Activated CD4-positive, alpha-beta memory T cell treated with anti-CD3 and anti-CD28 coated beads for 36 hours (primary cell): ENCODE measurements at places on chromosomes 6 and 20. TPM values are rescaled to one million over a fixed set of nuclear protein-coding genes. Genes with fewer than 3 reads are reported as not detected.
A peak's percentile ranks its signal among the peaks of the same experiment; 100 is the strongest.

The MLN gene
- total RNA-seq = not detected

The SLC22A16 gene
- not detected for total RNA-seq

The GPX6 gene
- not detected for total RNA-seq

The DEFB126 gene
- total RNA-seq = not detected

The SLC22A2 gene
- total RNA-seq = not detected

The HLA-B gene
- 3,016 TPM for total RNA-seq

The HLA-DRB5 gene
- total RNA-seq = 0.48 TPM

The NMBR gene
- total RNA-seq = not detected

The KHDC1L gene
- total RNA-seq = not detected

The LPA gene
- total RNA-seq = not detected

DNA sequence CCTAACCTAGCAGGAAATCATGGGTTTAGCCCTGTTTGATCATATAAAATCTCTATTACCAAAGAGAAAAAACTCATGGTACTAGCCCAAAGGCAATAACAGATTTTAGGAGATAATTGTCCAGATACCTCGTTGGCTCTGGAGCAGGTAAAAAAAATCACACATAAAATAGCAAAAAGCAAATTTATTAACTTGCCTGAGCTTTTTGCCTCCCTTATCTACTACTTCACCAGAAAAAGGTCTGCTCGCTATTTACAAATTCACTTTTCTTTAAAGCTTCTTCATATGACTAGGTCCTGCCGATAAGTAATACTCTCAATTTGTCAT lies 82.4 kb downstream of the GJA10 start:
- DNase-seq = no peak

DNA sequence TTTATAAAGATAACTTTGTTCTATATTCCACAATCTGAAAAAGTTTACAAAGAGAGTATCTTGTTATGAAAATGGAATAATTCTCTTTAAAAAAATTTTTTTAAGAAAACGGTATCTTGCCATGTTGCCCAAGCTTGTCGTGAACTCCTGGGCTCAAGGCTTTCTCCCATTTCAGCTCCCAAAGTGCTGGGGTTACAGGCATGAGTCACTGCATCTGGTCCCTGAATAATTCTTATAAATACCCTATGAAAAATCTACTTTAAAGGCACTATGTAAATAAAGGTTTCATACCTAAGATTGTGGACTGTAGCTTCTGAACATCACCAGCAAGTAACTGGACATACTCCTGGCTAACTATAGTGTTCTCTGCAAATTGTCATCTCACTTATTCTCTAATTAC lies 60.3 kb downstream of the SAMD3 start:
- no peak for DNase-seq

- DNase-seq = no peak
Measured at GRCh38 chr6:144190593-144190992, 40.3 kb downstream of the STX11 start.

DNA sequence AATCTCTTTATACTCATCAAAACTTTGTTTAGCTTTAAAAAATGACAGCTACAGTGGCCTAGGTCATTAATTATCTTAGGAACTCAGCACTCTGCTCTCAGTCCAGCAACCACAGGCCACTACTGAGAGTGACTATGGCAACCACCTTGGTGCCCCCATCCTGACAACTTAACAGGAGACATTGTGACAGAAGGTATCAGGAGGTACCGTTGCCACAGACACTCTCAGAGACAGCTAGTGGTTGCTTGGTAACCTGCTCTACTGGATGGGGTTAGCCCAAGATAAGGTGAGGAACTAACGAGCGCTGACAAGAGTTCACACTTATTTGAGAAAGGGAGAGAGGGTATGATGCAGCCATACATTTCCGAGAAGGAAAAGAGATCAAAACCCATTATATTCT lies 76.1 kb upstream of the TFAP2D start:
- no peak for DNase-seq

DNA sequence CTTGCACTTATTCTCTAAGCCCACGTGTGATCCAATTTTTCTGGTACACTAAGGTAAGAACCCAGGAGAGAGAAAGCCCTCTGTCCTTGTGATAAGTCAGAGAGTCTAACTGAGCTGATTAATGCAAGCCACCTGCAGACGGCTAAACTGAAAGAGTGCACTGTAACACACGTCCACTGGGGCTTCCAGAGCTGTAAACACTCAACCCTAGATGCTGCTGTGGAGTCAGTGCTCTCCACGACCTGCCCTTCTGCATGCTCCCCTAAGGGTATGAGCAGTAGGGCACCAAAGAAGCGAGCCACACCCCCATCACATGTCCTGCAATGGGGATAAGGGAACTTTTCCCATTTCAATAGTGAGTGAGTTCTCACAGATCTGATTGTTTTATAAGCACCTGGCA lies 55.7 kb downstream of the TXLNB start:
- DNase-seq = no peak

DNA sequence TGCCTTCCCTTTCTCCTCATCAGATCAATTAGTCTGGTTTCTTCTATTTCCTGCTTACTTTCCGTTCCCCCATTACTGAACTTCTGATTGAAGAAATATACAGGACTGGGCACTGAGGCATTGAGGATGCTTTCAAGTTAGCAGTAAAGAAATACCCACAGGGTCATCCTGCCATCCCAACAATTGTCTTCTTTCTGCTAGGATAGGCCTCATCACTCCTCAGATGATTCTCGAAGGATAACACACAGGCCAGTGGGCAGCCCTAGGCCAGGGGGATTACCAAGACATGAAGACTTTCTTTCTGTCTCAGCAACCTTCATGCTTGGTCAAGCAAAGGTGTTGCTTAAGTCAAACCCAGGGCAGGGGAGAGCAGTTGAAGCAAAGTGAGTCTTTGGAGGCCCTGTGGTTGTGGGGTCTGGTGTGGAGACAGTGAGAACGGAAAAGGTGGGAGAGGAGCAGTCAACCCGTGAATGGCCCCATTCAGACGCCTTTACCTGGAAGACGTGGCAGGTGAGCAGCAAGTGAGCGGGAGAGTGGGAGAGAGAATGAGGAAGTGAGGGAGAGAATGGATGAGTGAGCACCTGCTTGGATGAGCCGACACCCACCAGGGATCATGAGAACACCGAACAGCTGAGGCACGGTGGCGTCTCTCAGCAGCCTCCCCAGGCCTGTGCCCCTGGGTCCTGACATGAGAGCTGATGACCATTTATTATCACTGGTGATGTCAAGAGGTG lies 462.9 kb downstream of the PREX1 start:
- DNase-seq = no peak

GRCh38 chr6:157759028-157759427 lies 64.0 kb upstream of the SNX9 start:
- no peak for DNase-seq

- DNase-seq = no peak
Measured at GRCh38 chr6:125498606-125499005, 196.8 kb upstream of the HDDC2 start.

GRCh38 chr20:35991142-35991771 lies 22.9 kb downstream of the CNBD2 start:
- peak; percentile 15 for DNase-seq

GRCh38 chr6:53466257-53466656 lies 78.6 kb downstream of the GCLC start:
- DNase-seq = no peak

GRCh38 chr6:18527836-18528743 lies 140.9 kb downstream of the RNF144B start:
- no peak for DNase-seq

DNA sequence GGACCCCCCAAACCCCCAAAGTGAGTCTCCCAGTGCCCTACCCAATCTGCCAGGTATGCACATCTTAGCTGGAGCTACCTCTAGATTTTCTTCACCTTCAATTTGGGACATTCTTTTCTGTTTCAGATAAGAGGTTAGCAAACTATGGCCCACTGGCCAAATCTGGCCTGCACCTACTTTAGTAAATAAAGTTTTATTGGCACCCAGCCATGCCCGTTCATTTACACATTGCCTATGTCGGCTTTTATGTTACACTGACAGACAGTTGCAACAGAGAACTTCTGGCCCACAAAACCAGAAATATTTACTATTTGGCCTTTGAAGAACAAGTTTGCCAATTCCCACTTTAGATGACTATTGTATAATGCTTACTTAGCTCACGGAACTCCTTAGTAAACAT lies 55.9 kb upstream of the STX16 start:
- DNase-seq = no peak

DNA sequence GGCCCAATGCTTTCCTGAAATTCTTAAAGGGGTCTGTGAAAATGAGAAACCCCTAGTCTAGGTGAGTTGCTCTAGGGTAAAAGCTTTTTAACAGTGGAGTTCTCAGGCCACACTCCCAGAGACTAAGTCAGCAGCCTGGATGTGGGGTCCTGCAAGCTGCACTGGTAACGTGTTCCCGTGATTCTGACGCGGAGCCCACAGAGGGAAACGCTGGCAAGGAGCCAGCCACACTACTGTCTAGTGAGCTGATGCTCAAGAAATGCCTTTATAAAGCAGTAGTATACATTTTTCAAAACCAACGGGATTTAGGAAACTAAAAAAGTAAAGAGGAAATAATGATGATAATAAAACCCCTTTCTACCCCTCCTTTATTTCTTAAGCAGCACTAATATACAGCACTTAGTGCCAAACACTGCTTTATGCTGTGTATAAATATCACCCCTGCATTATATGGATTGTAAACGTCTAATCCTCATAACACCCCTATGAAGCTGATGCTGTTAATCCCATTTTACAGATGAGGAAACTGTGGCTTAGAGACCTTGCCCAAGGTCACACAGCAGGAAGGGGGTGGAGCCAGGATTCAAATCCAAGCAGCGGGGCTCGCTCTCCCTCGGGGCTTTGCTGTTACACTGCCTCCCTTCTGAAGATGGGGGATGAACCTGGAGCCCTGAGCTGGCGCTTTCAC lies 25.0 kb downstream of the KCNK15 start:
- DNase-seq = no peak

- DNase-seq = peak; percentile 18
Measured at GRCh38 chr20:49573900-49574416, 6.0 kb upstream of the PTGIS start.

DNA sequence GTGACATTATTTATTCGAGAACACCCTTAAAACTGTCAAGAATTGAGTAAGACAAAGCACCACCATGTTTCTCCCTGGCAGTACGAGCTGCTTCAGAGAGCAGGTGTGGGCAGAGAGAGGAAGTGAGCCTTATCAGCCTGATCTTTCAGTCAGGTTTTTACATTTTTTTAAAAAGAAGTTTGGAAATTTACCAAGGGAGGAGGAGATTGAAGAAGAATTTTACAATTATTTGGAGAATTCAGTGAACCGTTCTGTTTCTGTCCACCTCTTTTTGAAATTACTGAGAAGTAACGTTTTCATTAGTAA lies 75.5 kb downstream of the ZDHHC14 start:
- DNase-seq = peak; percentile 46

DNA sequence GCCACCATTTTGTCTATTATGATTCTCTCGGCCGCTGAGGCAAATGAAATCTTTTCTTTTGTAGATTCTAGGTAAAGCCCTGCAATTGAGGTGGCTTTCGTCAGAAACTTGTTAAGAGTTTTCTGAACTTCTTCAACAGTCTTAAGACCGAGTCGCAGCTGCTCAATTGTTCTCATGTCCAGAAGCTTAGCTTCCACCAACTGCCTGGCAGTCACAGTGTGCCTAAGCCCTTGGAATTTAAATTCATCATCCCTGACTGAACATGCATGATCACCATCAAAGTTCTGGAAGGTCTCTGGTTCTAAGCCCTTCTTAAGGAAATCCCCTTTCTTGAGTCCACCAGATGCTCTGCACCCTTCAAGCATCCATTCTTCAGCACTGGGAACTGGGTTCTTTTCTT lies 25.7 kb downstream of the DST start:
- DNase-seq = no peak

DNA sequence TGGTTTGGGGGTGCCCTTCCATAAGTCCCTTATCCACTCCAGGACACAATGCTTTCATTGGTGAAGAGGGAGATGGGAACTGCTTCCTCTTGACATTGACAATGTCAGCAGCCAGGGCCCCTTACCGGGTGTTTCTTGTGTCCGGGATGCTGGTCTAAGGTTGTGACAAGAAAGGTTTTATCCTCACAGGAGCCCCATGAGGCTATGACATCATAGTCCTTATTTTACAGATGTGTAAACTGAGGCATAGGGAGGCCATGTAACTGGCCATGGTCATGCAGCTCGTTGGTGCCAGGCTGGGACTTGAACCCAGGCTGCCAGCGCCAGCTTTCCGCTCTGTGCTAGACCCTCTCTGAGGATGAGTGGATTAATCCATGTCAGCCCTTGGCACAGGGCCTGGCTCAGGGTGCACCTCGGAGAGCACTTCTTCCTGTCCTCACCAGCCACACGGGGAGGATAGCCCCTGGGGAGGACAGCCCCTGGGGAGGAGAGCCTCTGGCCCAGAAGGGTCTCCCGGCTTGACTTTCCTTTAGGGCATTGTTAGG lies 157.3 kb downstream of the SYCP2 start:
- DNase-seq = no peak

GRCh38 chr6:139587469-139587868 lies 213.0 kb upstream of the CITED2 start:
- no peak for DNase-seq

GRCh38 chr6:151729829-151730495 lies 77.5 kb upstream of the ESR1 start:
- DNase-seq = no peak

GRCh38 chr20:62227977-62228958 lies 8.2 kb upstream of the HRH3 start:
- no peak for DNase-seq

- DNase-seq = no peak
Measured at GRCh38 chr6:25312034-25312620, 33.0 kb downstream of the CARMIL1 start.

- DNase-seq = no peak
Measured at GRCh38 chr6:37757381-37757780, 59.7 kb upstream of the MDGA1 start.

DNA sequence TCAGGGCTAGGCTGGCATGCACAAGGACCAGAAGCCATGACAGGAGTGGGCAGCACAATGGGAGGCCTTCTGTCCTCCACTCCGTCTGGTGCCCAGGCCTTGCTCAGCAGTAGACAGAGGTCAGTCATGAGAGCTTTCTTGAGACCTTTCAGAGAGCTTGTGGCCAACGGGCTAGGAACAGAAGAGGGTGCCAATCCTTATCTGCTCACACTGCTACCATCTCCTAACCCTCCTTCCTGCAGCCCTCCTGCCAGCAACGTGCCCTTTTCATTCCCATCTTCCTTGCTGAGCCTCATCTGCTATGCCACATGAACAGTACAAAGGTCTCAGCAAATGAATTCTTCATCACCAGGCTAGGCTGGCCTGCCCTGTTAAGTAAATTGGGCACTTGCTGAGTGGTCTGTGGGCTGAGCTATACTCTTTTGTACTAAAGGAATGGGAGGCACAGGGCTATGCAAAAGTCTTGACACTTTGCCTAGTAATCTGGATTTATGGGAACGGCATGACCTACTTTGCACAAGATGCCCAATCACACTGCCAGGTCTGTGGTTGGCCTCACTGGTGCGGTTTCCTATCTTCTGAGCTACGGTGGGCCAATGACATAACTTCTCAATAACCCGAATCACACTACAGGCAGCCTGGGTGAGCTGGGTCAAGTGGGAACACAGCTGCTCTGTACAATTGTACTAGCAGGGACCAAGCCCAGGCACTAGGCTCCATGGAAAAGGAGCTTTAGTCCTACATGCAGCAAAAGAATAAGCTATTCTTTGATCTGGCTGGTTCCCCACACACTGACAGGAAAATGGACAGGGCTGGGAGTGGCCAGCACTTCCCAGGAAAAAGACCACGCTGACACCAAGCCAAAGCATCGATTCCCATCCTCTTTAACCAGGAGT lies 47.8 kb downstream of the ELOVL5 start:
- peak; percentile 67 for DNase-seq

GRCh38 chr20:19670829-19671228 lies 87.2 kb upstream of the RIN2 start:
- DNase-seq = no peak
